ENCODE measurements at places on chromosomes 16 and 17. TPM values are rescaled to one million over a fixed set of nuclear protein-coding genes. Genes with fewer than 3 reads are reported as not detected.

Gene KRT17
- total RNA-seq: not detected

Gene WNT9B
- not detected for total RNA-seq

Gene OR1F1
- total RNA-seq: not detected

Gene KRTAP17-1
- not detected for total RNA-seq

Gene CCDC200
- not detected for total RNA-seq

Gene NETO2
- 1.9 TPM for total RNA-seq

Gene CLCN7
- total RNA-seq: 114 TPM

Gene TP53TG3F
- total RNA-seq: not detected

Gene ABCA3
- 11.1 TPM for total RNA-seq

Gene RHBDL3
- total RNA-seq: not detected

Gene IKZF3
- total RNA-seq: 92.7 TPM

Gene AANAT
- not detected for total RNA-seq

Measured in T-cell (primary cell).